Epithelial cell of prostate (primary cell): ENCODE measurements at places on chromosomes 11 and 22.

- DNase-seq: no peak
Measured at GRCh38 chr22:40593460-40594273, 42.9 kb downstream of the MRTFA start.

DNA sequence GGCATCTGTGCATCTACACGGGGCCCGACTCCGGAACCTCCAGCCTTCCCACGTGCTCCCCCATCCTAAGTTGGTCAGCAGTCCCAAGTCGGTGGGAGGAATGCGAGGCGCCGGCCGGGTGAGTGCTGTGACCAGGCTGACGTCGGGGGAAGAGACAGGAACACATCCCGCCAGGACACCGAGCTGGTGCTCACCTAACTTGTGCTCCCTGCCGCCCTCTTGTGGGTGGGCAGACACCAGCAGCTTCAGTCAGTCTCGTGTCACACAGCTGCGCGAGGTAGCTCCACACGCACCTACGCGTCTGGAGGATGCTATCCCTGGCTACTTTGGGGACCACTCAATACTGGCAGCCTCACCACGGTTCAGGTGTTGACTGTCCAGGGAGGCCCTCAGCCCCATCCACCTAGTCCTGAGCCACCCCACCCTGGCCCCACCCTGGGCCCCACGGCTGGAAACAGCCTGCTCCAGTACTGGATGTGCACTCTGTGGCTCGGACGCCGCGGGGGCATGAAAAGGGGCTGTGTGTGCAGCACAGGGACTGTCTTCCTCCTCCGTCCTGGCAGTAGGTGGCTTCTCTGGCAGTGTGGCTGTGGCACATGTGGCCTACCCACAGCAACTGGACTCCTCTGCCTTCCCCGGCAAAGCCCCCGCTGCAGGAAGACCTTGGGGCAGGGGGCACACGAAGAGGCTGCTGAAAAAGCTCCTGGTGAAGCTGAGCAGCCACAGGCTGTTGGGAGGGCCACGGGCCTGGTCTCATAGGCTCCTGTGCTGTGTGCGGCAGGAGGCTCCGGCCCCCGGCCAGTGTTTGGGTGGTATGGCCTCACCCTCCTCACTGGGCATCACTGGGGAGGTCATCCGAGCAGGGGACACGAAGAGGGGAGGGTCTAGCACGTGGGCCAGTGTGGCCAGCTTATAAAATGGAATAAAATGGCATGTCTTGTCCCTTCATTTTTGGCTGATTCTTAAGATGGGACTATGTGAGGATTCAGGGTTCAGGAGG is 11.2 kb upstream of the BID start:
- DNase-seq: no peak

- DNase-seq: peak; percentile 31
Measured at GRCh38 chr22:38461414-38462081, 6.3 kb upstream of the KDELR3 start.

DNA sequence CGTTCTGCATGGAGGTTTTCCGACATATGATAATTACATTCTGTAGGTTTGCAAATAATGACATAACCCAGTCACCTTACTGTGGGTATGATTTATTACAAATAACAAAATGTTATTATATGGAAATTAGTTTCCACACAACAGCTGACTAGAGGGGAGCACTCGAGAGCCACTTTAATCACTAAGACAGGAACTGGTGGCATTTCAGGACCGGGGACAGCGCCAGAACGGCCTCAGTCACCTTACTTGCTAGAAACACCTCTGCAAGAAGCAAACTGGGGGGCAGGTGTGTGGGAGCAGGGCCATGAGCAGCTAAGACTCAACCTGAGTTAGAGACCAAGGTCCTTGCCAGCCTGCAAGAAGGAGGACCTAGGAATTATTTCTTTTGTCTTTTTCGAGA is 199.9 kb downstream of the DSCAML1 start:
- DNase-seq: no peak

GRCh38 chr11:125062931-125063428 is at the start of gene SLC37A2:
TSS of gene SLC37A2 (plus strand) at chr11:125063305. CDS start at chr11:125063368, 63 bp downstream.
- DNase-seq: no peak

GRCh38 chr11:69000831-69001242 is 12.2 kb downstream of the MRGPRF start:
- DNase-seq: no peak

DNA sequence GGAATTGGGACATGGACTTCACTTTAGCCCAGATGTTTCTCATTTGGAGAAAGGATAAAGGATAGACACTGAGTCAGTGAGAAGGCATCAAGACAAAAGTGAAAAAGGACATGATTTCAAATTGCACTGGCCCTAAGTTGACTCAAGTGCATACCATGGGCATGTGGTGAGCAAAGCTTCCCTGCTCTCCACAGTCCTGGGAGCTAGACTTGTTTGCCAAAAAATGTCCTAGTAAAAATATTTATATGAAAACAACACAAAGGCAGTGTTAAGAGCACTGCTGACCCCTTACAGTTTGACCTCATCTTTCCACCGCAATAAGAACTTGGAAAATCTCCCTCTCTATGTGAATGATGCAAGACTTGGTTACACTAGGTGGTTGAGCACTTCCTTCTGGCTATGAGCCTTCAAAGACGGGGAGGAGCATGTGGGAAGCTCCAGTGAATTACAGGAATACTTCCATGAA is 46.5 kb upstream of the FIBIN start:
- peak; percentile 80 for DNase-seq

GRCh38 chr11:62020661-62021060 is 53.2 kb upstream of the FTH1 start:
- no peak for DNase-seq
